ENCODE measurements at places on chromosomes 4 and X. TPM values are rescaled to one million over a fixed set of nuclear protein-coding genes. Genes with fewer than 3 reads are reported as not detected.

- DNase-seq: no peak
These were observed 14.0 kb downstream of the TAPT1 start for GRCh38 chr4:16212138-16212782.

DNA sequence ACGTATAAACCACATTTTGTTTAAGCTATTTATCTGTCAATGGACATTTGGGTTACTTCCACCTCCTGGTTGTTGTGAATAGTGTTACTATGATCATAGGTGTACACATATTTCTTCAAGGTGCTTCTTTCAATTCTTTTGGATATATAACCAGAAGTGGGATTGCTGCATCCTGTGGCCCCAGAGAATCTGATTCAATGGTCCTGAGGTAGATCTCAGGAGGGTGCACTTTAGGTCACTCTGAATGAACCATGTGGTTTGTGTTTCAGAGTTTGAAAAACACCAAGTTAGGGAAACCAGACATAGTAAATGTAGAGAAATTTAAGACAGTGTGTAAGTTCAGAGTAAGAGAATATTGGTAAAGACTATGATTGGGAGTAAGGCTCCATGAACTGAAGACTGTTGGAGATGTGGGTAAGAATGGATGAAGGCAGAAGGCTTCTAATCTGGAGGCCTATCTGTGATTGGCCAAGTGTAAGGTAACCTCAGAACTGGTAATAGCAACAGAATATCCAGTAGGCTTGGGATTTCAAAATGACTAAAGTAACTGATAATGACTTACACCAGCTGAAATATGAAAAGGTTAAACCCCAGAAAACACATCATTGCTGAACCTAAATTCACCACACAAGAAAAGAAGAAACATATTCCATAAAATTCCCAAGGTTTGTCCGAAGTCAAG is 236.9 kb downstream of the CAMK2D start:
- no peak for DNase-seq

GRCh38 chr4:156615066-156615531 is 356.5 kb downstream of the PDGFC start:
- no peak for DNase-seq

The USP46 gene
- 41.1 TPM for total RNA-seq
